ENCODE measurements at places on chromosomes 6 and 20.

DNA sequence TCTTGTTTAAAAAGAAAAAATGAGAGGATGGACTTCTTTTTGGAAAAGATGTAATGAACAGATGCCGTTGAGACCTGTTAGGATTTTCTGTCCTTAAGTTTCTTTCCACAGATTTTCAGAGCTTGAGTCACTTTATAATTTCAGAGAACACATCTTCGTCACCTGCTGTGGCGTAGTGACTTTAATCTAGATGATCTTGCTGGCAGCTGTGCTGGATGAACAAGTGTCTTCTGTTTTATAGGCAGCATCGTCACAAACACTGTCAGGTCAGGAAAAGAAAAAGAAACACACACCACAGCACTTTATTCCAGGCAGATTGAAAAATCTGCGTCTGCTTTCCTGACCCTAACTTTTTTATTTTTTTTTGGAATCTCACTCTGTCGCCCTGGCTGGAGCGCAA is 35.7 kb upstream of the GCNT2 start:
- no peak for DNase-seq

GRCh38 chr6:89925826-89926225 is 31.6 kb downstream of the GJA10 start:
- DNase-seq, result no peak

GRCh38 chr6:125097186-125097585 is 56.4 kb upstream of the TPD52L1 start:
- no peak for DNase-seq

DNA sequence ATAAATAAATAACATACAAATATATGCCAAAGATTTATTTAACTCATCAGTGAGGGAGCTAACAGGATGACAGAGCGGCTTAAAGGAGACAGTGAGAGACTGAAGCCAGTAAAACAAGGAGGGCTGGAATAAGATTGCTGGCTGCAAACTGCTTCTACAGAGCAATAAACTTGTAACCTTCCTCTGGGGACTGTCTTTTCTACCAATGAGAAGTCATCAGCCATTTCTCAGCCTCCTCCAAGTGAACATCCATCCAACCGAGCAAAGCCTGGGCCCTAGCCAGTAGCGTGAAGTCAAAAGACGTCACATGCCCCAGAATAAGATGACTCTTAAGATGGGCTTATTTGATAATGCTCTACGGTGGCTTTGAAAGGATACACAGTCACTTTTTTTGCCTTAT is 42.5 kb downstream of the CPXM1 start:
- DNase-seq, result no peak

- no peak for DNase-seq
These were observed 105.9 kb downstream of the ADGRB3 start for GRCh38 chr6:68740828-68741500.

GRCh38 chr6:50922579-50923525 is 104.2 kb downstream of the TFAP2B start:
- DNase-seq, result no peak

GRCh38 chr20:59413326-59413865 is 113.0 kb downstream of the EDN3 start:
- no peak for DNase-seq

DNA sequence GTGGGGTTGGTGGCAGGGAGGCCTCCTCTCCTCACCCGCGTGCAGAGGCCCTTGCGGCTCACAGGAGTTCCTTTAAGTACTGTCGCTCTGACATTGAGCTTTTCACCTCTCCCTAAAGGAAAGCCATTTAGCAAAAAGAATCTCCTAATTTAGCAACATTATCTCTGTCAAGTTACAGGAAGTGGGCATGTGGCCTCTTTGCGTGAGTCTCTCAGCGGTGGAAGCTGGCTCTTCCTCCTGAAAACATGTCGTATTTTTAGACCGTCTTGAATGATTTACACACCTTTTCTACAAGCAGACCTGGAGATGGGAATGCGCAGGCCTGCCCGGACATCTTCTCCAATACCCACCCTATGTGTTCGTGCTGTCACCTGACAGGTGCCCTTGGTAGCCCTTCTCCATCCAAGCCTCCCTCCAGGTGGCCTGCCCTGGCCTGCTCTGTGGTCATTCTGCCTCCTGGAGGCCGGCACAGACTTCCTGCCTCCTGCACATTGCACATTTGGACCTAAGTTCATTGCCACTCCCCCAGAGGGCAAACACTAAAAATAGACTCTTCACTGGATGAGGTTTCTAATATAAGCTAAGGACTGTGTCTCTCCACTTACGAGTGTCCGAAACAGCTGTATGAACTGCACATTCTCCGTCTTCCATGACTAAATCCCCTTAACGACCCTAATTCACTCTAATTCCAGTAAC is 18.5 kb upstream of the PHACTR3 start:
- DNase-seq, result no peak
